ENCODE measurements at places on chromosomes 7 and 10.

- no peaks in the 10 kb centered on the region for H3K36me3 ChIP-seq
- H3K4me1 ChIP-seq: peaks cover 5% of the 10 kb centered on the region
- no peaks in the 10 kb centered on the region for H3K27me3 ChIP-seq
- no peak for DNase-seq
- H3K27ac ChIP-seq: no peak overlapping the region
- no peak overlapping the region for H3K4me3 ChIP-seq
These were observed 50.0 kb upstream of the BET1 start for GRCh38 chr7:94054130-94054529.

DNA sequence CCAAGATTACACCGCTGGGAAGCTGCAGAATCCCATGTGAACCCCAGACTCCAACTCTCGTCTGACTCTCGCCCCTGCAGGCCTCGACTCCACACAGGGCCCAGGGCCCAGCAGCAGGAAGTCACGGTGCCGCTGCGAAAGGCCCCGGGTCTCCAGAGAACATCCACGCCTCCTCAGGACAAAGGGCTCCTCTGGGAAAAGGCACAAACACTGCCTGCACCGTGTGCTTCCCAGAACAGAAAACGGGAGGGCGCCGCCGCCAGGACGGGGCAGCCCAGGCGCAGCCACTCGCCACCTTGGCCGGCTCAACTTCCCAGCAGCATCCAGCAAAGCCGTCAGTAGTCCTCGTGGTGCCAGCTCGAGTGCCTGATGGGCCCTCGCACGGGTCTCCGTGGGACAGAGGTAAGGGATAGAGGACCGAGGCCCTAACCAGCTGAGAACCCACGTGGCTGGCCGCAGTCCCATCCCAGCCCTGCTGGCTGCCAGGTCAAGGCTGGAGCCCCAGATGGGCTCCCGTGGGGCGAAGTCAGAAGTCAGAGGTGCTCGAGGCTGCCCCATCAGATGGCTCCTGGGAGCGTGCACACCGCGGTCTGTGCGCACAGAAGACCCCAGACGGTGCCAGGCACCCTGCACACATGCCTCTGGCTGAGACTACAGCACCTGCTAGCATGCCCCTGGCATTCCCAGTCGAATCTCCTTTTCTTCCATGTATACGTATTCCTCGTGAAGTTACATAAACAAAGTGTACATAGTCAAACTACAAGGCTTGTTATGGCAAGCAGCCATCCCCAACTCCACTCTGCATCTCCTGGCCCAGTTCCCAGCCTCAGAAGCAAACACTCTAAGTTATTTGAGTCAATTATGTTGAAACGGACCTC, 60.2 kb downstream of the MAD1L1 start:
- DNase-seq: no peak
- no peaks in the 10 kb centered on the region for H3K27me3 ChIP-seq
- no peaks in the 10 kb centered on the region for H3K36me3 ChIP-seq
- no peak overlapping the region for H3K27ac ChIP-seq
- no peak overlapping the region for H3K4me3 ChIP-seq

DNA sequence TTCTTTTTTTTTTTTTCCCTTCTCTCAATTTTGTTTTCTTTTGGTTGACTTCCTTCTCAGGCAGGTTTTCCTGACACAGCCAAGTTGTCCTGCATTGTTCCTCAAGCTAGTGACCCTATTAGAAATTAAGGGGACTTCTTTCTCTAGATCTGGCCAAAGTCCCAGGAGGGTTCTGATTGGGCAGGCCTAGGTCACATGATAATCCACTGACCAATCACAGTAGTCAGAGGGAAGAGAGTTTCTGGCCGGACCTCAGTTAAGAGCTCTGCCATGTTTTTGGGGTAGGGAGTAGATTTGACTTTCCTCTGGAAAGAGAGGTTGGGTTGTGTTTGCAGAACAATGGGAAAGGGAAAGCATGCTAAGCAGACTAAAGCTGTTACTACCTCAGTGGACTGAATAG, 16.2 kb downstream of the VWA2 start:
- H3K36me3 ChIP-seq: no peaks in the 10 kb centered on the region
- no peaks in the 10 kb centered on the region for H3K4me1 ChIP-seq
- no peaks in the 10 kb centered on the region for H3K27me3 ChIP-seq

GRCh38 chr7:8380130-8380529, 53.3 kb upstream of the NXPH1 start:
- no peak overlapping the region for H3K4me3 ChIP-seq
- no peaks in the 10 kb centered on the region for H3K4me1 ChIP-seq
- H3K27me3 ChIP-seq: no peaks in the 10 kb centered on the region
- no peak overlapping the region for H3K27ac ChIP-seq
- H3K36me3 ChIP-seq: no peaks in the 10 kb centered on the region
- no peak for DNase-seq

DNA sequence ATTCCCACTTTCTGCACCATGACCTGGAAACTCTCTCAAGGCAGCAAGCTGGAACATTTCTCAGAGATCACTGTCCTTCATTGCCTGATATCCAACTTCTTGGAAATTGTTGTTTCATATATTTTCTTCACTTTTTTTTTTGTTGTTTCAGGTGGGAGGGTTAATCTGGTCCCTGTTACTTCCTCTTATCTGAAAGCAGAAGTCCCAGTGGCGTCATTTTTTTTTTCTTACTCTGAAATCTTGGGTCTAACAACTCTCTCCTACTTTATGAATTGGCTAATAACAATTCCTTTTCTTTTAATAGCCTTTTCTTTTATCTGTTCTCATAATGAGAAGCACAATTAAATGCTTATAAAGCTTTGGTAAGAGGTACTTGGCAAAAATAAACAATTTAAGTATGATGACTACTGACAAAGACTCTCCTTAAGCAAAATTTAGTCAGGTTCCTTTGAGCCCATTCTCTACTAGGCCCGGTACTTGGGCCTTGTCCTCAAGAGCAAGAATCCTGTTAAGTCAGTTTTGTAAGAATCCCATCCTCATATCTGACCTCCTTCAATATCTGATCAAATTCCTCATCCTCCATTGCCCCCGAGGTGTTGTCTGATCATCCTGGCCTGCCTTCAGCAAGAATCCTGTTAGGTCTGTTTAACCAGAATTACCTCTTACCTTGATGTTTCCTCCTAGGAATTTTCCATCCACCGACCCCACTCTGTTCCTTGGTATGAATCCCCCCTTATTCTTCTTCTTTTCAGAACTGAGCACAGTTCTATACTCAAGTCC, 11.5 kb upstream of the CC2D2B start:
- H3K4me1 ChIP-seq: peaks cover 2% of the 10 kb centered on the region
- no peak overlapping the region for H3K4me3 ChIP-seq
- no peak overlapping the region for H3K27ac ChIP-seq

DNA sequence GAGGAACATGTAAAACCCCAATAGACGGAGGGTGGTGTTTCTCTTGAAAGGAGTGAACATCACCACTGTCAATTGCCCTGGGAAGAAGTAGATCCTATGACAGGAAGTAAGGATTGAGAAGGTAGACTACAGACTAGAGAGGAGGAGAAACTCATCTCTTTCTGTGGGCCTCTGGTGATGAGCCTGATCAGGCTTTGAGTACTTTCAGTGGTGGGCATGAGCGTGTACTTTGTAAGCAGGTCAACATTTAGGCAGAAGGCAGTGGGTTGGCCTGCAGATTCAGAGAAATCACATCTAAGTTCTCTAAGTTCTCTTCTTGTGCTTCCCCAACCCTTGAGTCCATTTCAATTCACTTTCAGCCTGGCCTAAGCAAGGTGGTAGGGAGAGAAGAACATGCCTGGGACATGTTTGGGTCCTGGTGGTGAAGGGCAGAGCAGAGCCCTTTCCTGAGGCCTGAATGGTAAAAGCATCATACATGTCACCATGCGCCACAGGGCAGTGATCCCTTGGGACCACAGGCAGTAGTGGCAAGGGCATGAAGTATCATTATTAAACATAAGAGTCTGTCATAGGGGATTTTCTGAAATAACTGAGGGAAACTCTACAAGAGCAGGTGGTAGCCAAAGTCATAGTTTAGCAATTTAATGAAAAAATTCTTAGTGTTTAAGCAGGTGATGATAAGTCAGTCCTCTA, 56.4 kb upstream of the ANKRD1 start:
- no peak overlapping the region for H3K27ac ChIP-seq
- peaks cover 4% of the 10 kb centered on the region for H3K4me1 ChIP-seq
- no peak overlapping the region for H3K4me3 ChIP-seq
- H3K36me3 ChIP-seq: no peaks in the 10 kb centered on the region

DNA sequence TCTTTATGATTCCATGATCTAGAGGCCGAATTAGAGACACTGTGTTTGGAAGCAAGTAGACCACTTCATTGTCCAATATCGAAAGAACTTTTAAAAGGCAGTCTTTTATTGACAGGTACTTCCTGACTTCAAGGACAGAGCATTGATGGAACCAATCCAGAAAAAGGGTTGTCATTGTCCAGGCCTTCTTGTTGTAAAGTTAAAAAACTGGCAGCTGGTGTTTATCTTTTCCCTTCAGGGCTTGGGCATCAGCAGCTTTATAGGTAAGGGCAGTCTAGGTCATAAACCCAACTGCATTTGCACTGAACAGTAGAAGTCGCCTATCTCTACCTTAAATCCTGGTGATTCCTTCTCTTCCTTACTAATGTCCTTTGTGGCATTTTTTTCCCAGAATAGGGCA, 95.6 kb downstream of the ST7 start:
- H3K4me1 ChIP-seq: no peaks in the 10 kb centered on the region
- H3K4me3 ChIP-seq: no peak overlapping the region
- H3K27ac ChIP-seq: no peak overlapping the region
- no peaks in the 10 kb centered on the region for H3K36me3 ChIP-seq
- DNase-seq: no peak

DNA sequence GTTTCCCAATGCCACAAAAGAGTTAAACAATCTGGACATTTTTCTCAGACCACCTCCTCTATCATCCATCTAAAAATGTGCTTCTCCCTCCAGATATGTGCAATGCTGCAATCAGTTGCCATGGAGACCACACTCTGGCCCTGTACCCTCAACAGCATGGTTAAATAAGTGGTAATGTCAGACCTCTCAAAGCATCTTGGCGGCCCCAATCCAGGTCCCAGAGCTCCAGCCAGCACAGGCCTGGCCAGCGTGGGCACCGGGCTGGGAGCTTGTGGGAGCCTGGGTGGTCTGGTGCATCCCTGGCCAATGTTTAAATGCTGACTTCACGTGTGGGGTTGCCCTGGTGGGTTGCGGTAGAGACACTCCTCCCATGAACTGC, 362.9 kb upstream of the ZNF32 start:
- H3K27ac ChIP-seq: no peak overlapping the region
- H3K4me1 ChIP-seq: peaks cover 2% of the 10 kb centered on the region
- DNase-seq: no peak

DNA sequence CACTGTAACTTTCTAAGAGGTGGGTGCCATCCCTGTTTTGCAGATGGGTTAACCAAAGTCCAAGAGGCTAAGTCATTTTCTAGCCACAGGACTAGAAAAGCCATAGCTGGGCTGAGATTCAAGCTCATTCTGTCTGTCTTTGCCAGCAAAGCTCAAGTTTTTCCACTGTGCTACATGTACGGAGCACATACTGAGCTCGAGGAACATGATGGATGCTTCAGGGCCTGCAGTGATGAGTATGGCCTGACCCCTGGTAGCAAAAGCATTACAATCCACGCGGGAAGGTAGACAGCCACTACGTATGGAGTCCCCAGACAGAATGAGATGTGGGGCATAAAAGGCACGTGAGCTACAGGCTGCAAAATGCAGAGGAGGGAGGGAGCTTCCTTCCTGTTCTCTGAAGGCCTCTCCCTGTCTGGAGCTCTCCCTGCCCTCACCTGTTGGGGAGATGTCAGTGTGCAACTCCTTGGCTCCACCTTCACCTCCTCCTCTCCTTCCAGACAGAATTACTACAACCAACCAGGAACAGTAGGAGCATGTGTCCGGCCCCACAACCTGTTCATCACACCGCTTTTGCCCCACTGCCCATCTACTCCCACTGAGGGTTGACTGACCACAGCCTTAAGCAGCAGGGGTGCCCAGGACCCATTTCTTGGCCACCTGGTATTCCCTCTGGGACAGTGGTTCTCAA, 16.4 kb downstream of the ITPRIP start:
- H3K36me3 ChIP-seq: no peaks in the 10 kb centered on the region
- H3K4me3 ChIP-seq: no peak overlapping the region
- H3K27ac ChIP-seq: no peak overlapping the region
- no peak for DNase-seq
- peaks cover 18% of the 10 kb centered on the region for H3K4me1 ChIP-seq

DNA sequence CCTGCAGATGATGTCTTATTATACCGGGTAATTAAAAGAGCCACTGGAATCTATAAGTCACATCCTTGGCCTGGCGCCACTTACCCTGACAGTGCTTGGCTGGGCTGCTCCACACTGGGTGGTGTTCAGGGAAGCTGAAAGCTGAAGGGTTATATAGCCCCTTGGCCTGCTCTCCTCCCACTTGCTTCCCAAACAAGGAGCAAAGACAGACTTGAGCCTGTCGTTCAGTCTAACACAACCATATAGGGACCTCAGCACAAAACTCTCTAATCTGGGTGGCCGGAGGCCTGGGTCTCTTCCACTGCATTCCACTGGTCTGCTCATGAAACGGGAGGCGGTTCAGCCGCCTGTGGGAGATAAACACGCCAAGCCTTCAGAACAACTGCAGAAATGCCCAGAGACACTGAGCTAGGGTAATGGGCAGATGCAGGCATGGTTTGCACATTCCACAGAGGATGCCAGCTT, at the start of gene ACTA2:
TSS of gene ACTA2 (minus strand) at position 127 of the 465 bp plus-strand sequence. CDS start 3,843 bp downstream, outside the sequence.
- H3K27ac ChIP-seq: no peak within 1 kb of the TSS
- no peak for DNase-seq
- no peaks in the 10 kb centered on the region for H3K36me3 ChIP-seq
- no peak within 1 kb of the TSS for H3K4me3 ChIP-seq
- H3K4me1 ChIP-seq: no peaks in the 10 kb centered on the region

DNA sequence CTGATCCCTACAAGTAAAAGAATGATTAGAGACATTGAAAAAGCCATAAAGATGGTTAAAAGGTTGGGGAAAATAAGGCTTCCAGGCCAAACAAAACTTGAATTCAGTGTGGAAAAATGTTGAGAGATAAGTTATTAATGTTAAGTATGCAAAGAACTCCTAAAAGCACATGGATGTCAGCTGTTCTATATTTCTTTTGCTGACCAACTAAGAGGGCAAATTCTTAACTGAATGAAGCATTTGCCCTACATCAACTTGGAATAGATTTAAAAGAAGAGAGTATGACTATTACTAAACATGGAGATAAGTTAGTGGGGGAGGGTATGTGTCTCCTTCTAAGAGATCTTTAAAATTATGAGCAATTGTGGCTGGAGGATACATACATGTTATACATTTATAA, 124.8 kb downstream of the KIAA1217 start:
- no peak overlapping the region for H3K4me3 ChIP-seq
- no peaks in the 10 kb centered on the region for H3K36me3 ChIP-seq
- no peaks in the 10 kb centered on the region for H3K27me3 ChIP-seq
- no peak for DNase-seq
- H3K4me1 ChIP-seq: no peaks in the 10 kb centered on the region

GRCh38 chr10:105291571-105291970, 650.5 kb downstream of the SORCS3 start:
- DNase-seq: no peak
- H3K27ac ChIP-seq: no peak overlapping the region
- peaks cover 2% of the 10 kb centered on the region for H3K27me3 ChIP-seq
- H3K36me3 ChIP-seq: no peaks in the 10 kb centered on the region
- H3K4me3 ChIP-seq: no peak overlapping the region

- no peak overlapping the region for H3K4me3 ChIP-seq
- H3K4me1 ChIP-seq: no peaks in the 10 kb centered on the region
- no peaks in the 10 kb centered on the region for H3K36me3 ChIP-seq
These were observed 105.2 kb downstream of the ADARB2 start for GRCh38 chr10:1632141-1632540.

All from mesendoderm (in vitro differentiated cells).